ENCODE measurements at places on chromosomes 7 and 10.

DNA sequence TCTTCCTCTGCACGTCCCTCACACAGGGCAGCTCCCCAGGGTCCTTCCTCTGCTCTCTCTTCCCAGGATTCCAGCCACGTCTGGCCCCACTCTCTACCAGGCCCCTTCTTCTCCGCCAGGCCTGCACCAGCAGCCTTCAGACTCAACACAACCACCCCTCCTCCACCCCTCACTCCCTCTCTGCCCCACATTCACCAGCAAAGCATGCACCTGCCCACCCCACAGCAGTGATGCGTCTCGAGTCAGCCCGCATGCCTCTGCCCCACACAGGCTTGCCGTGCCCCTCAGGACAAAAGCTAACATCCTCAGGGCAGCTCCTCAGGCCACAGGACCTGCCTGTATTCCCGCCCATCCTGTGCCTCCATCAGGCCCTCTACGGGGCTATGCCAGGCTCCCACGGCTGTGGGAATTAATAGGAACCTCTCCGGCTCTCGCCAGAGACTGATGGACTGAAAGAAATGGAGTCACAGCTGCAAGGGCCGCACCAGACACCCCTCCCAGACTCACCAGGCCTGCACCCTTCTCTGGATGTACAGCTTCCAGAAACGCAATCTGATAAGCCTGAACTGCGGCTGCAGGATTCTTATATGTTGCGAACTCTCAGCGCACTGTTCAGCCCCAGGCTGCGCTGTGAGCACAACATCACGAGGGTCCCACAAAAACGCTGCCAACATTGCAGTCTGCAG is 100.1 kb downstream of the CYTH3 start:
- H3K36me3 ChIP-seq, result no peaks in the 10 kb centered on the region
- no peak for DNase-seq
- no peak overlapping the region for H3K4me3 ChIP-seq
- H3K4me1 ChIP-seq, result no peaks in the 10 kb centered on the region
- no peaks in the 10 kb centered on the region for H3K27me3 ChIP-seq

DNA sequence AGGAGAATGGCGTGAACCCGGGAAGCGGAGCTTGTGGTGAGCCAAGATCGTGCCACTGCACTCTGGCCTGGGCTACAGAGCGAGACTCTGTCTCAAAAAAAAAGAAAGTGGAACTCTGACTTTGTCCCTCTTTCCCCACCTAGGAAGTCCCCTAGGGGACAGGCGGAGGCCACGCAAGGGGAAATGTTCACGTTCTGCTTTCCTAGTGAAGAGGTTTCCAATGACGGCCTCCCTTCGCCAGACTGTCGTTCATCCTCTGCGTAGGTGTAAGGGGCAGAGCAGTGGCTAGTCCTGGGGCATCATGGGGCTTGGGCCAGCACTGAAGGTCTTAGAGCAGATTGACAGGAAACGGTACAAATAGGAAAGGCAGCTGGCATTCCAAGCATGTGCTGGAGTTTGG is 30.6 kb downstream of the SUFU start:
- H3K36me3 ChIP-seq, result peaks cover 1% of the 10 kb centered on the region
- no peak for DNase-seq
- H3K27ac ChIP-seq, result peak overlapping the region; percentile 48
- H3K4me1 ChIP-seq, result peaks cover 2% of the 10 kb centered on the region
- no peak overlapping the region for H3K4me3 ChIP-seq

DNA sequence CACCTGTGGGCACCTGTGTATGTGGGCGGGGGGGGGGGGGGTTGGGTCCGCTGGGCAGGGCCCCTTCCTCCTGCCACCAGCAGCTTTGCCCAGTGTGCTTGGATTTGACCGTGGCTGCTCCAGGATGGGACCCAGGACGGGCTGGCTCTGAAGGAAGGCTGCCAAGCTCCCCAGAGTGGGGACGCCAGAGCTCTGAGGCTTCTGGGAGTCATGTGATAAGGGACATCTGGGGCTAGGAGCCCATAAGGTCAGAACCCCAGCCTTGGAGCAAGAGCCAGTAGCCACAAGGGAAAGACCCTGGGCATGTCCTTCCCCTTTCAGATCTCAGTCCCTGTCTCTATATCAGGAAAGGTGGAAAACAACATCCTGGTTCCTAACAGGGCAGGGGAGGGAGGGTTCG is 21.8 kb upstream of the AMZ1 start:
- peaks cover 12% of the 10 kb centered on the region for H3K27me3 ChIP-seq
- no peak for DNase-seq
- H3K36me3 ChIP-seq, result peaks cover 1% of the 10 kb centered on the region
- H3K27ac ChIP-seq, result no peak overlapping the region
- no peak overlapping the region for H3K4me3 ChIP-seq

- no peaks in the 10 kb centered on the region for H3K4me1 ChIP-seq
- no peaks in the 10 kb centered on the region for H3K27me3 ChIP-seq
- no peak for DNase-seq
- no peak overlapping the region for H3K4me3 ChIP-seq
- no peak overlapping the region for H3K27ac ChIP-seq
Measured at GRCh38 chr10:31694929-31695837, 233.4 kb downstream of the ARHGAP12 start.

- H3K36me3 ChIP-seq, result no peaks in the 10 kb centered on the region
- peaks cover 2% of the 10 kb centered on the region for H3K4me1 ChIP-seq
- DNase-seq, result peak; percentile 73
- H3K27me3 ChIP-seq, result no peaks in the 10 kb centered on the region
- H3K27ac ChIP-seq, result peak overlapping the region; percentile 55
Measured at GRCh38 chr7:40717242-40717641, 582.4 kb downstream of the SUGCT start.

- H3K27ac ChIP-seq, result no peak overlapping the region
- no peak overlapping the region for H3K4me3 ChIP-seq
- no peaks in the 10 kb centered on the region for H3K36me3 ChIP-seq
- H3K27me3 ChIP-seq, result no peaks in the 10 kb centered on the region
- no peaks in the 10 kb centered on the region for H3K4me1 ChIP-seq
Measured at GRCh38 chr7:135300913-135301765, 67.5 kb downstream of the STRA8 start.

GRCh38 chr10:13973742-13974141 is 357.0 kb downstream of the FRMD4A start:
- no peak overlapping the region for H3K4me3 ChIP-seq
- no peaks in the 10 kb centered on the region for H3K27me3 ChIP-seq
- H3K27ac ChIP-seq, result no peak overlapping the region

GRCh38 chr10:118839348-118839747 is 84.6 kb upstream of the CACUL1 start:
- no peaks in the 10 kb centered on the region for H3K36me3 ChIP-seq
- no peak overlapping the region for H3K27ac ChIP-seq
- H3K4me1 ChIP-seq, result peaks cover 14% of the 10 kb centered on the region
- DNase-seq, result no peak
- H3K27me3 ChIP-seq, result no peaks in the 10 kb centered on the region

DNA sequence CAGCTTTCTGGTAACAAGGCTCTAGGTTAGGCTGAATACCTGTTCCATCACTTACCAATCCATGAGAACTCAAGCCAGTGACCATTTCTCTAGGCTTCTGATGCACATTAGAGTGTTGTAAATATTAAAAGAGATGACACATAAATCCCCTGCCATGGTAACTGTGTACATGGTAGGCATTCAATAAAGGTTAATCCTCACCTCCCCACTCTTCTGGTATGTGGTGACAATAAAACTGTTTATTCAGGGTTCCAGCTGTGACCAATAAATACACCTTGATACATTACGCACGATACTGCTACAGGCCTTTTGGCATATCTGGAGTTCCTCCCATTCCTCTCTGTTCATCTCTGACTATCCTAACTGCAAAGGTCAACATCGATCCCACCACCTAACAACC is 171.9 kb downstream of the SRPK2 start:
- H3K27me3 ChIP-seq, result no peaks in the 10 kb centered on the region
- H3K4me1 ChIP-seq, result peaks cover 33% of the 10 kb centered on the region
- DNase-seq, result no peak
- no peak overlapping the region for H3K4me3 ChIP-seq
- H3K36me3 ChIP-seq, result peaks cover 4% of the 10 kb centered on the region

GRCh38 chr7:23410446-23411183 is 59.7 kb downstream of the IGF2BP3 start:
- no peak overlapping the region for H3K27ac ChIP-seq
- peaks cover 7% of the 10 kb centered on the region for H3K4me1 ChIP-seq
- DNase-seq, result no peak
- H3K4me3 ChIP-seq, result no peak overlapping the region
- no peaks in the 10 kb centered on the region for H3K27me3 ChIP-seq

- DNase-seq, result no peak
- H3K27me3 ChIP-seq, result no peaks in the 10 kb centered on the region
- no peaks in the 10 kb centered on the region for H3K4me1 ChIP-seq
- H3K4me3 ChIP-seq, result no peak overlapping the region
Measured at GRCh38 chr7:4028221-4028620, 653.9 kb upstream of the FOXK1 start.

DNA sequence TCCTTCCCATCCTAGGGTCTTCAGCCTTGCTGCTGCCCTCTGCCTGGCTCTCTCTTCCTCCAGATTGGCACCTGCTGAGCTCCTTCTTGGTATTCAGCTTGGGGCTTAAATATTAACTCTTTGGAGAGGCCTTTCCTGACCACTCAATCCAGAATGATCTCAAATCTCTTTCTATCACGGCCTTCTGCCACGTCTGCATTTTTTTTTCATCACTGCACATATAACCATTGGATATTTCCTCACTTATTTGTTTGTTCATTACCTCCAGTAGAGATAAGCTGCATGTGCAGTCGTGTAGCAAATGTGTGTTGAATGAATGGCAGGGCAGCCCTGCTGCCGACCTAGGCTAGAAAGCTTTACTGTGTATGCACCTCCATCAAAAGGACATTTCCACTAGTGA is 51.6 kb upstream of the MPP7 start:
- H3K27me3 ChIP-seq, result no peaks in the 10 kb centered on the region
- H3K4me3 ChIP-seq, result no peak overlapping the region
- no peak overlapping the region for H3K27ac ChIP-seq
- H3K36me3 ChIP-seq, result no peaks in the 10 kb centered on the region
- H3K4me1 ChIP-seq, result peaks cover 2% of the 10 kb centered on the region
- no peak for DNase-seq

DNA sequence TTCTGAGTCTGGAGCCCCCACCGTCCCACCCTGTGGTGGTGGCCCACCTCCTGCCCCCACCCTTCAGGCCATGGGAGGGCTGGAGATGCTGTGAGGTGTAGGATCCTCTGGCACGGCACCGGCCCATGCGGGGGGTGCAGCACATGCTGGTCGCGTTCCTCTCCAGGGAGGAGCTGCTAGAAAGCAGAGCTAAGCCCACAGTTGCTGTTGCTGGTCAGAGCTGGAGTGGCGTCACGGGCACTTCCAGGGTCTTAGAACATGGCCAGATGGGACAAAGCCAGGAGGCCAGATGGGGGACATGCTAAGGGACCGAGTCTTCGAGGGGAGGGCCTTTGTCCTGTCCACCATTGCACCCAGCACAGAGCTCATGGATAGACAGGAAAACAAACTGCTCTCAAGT is 21.6 kb downstream of the AGAP3 start:
- peaks cover under 1% of the 10 kb centered on the region for H3K27me3 ChIP-seq
- H3K4me3 ChIP-seq, result no peak overlapping the region

DNA sequence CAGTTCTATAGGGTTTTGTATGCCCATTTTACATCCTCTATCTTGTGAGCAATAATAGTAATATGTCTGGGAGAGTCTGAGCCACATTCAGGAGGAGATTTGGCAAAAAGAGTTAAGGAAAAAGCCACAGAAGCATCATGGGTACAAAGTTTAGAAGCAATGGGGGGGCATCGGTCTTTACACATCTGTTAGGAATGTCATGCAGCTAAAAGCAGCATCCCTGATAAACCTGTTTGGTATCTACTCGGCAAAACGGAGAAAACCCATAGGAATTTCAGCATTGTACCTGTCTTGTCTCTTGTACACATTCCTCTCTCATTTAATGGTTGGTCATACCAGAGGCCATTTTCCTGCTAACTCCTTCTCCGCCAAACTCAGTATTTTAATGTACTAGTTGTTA is 12.5 kb upstream of the HERPUD2 start:
- DNase-seq, result no peak
- no peaks in the 10 kb centered on the region for H3K36me3 ChIP-seq
- H3K27ac ChIP-seq, result no peak overlapping the region
- H3K4me1 ChIP-seq, result peaks cover 7% of the 10 kb centered on the region
- H3K27me3 ChIP-seq, result no peaks in the 10 kb centered on the region
- H3K4me3 ChIP-seq, result no peak overlapping the region

DNA sequence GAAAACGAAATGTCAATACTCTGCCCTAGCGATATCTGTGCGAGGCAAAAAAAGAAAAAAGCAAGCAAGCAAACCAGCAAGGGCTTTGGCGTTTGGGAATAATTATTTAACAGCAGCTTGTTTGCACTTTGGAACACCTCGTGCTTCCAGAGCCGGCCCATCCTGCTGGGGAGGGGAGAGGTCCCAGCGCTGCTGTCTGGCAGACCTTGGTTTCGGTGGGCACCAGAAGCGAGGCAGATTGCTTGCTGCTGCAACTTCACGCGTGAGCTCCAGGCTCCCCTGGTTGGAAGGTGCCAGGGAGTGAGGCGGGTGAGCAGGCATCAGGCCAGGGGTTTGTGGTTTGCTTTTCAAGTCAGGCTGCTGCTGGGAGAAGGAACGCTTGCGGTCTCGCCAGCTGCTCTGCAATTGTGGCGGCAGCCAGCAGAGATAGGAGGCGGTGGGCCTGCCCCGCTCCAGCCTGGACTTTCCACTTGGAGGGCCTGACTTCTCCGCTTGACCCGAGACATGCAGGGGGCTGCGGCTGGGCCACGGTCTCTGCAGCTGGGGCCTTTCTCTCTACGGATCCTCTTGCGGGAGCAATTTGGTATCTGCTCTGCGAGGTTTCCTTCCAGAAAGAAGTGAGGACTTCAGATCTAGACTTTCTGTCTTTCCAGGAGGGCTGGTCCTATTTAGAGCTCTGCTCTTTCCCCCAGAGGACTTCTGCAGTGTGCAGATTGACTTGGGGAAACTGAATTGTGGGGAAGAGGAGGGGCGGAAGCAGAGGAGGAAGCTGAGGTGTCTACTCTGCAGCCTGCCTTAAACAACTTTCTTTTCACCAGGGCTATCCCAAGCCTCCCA is 131.4 kb downstream of the PRPF18 start:
- H3K4me3 ChIP-seq, result peak overlapping the region; percentile 69
- H3K4me1 ChIP-seq, result peaks cover 18% of the 10 kb centered on the region
- H3K27me3 ChIP-seq, result no peaks in the 10 kb centered on the region
- DNase-seq, result peak; percentile 72
- no peak overlapping the region for H3K27ac ChIP-seq
- H3K36me3 ChIP-seq, result no peaks in the 10 kb centered on the region

DNA sequence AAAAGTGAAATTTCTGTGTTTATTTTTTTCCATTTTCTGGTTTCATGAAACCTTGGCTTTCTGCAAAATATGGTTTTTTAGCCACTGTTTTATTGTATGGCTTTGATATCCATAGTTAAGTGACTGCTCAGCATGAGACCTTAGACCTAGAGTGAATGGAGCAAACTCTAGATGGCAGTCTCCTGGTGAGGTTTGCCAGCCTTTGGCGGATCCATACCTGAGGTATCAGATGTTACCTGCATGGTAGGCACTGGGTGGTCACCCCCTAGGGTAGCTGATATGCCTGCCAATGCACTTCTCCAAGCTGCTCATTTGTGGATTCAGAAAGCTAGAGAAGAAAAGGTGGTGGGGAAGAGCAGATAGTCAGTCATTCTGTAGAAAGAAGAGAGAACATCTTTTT is 17.4 kb upstream of the FZD8 start:
- no peaks in the 10 kb centered on the region for H3K36me3 ChIP-seq
- no peak overlapping the region for H3K27ac ChIP-seq
- H3K27me3 ChIP-seq, result peaks cover 27% of the 10 kb centered on the region
- H3K4me3 ChIP-seq, result no peak overlapping the region
- DNase-seq, result no peak
- no peaks in the 10 kb centered on the region for H3K4me1 ChIP-seq

Data from activated naive CD4-positive, alpha-beta T cell treated with anti-CD3 and anti-CD28 coated beads for 36 hours (primary cell).